ENCODE measurements at places on chromosomes 13 and 19. TPM values are rescaled to one million over a fixed set of nuclear protein-coding genes. Genes with fewer than 3 reads are reported as not detected.

GRCh38 chr13:107299717-107300116, 731.8 kb upstream of the ARGLU1 start:
- no peak overlapping the region for H3K27ac ChIP-seq
- no peak overlapping the region for H3K4me3 ChIP-seq
- H3K27me3 ChIP-seq, result no peaks in the 10 kb centered on the region
- no peaks in the 10 kb centered on the region for H3K36me3 ChIP-seq
- DNase-seq, result no peak

DNA sequence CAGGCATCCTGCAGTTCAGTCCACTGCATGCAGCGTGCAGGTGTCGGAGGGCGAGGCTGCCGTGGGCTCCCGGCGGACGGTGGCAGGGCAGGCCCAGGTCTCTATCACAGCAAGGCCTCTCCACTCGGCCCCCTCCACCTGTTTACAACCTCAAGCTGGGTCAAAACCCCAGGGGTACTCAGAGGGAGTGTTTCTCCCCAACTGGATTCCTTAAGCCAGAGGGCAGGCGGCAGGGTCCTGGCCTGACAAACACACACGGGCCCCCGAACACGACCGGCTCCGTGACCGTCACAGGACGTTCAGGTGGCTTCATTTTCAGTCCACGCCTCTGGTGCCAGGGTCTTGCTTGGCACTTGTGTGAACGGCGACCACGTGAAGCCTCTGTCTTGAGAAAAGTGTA, 23.5 kb downstream of the RASA3 start:
- no peaks in the 10 kb centered on the region for H3K27me3 ChIP-seq
- H3K4me1 ChIP-seq, result peaks cover 68% of the 10 kb centered on the region
- no peak for DNase-seq
- H3K27ac ChIP-seq, result peak overlapping the region; percentile 96
- H3K36me3 ChIP-seq, result peaks cover 23% of the 10 kb centered on the region
- peak overlapping the region; percentile 84 for H3K4me3 ChIP-seq

- DNase-seq, result peak; percentile 35
- no peaks in the 10 kb centered on the region for H3K36me3 ChIP-seq
- H3K4me3 ChIP-seq, result peak overlapping the region; percentile 86
- H3K27me3 ChIP-seq, result peaks cover 79% of the 10 kb centered on the region
- H3K4me1 ChIP-seq, result peaks cover 15% of the 10 kb centered on the region
Observed at GRCh38 chr13:75480671-75481175, 1.2 kb downstream of the TBC1D4 start.

DNA sequence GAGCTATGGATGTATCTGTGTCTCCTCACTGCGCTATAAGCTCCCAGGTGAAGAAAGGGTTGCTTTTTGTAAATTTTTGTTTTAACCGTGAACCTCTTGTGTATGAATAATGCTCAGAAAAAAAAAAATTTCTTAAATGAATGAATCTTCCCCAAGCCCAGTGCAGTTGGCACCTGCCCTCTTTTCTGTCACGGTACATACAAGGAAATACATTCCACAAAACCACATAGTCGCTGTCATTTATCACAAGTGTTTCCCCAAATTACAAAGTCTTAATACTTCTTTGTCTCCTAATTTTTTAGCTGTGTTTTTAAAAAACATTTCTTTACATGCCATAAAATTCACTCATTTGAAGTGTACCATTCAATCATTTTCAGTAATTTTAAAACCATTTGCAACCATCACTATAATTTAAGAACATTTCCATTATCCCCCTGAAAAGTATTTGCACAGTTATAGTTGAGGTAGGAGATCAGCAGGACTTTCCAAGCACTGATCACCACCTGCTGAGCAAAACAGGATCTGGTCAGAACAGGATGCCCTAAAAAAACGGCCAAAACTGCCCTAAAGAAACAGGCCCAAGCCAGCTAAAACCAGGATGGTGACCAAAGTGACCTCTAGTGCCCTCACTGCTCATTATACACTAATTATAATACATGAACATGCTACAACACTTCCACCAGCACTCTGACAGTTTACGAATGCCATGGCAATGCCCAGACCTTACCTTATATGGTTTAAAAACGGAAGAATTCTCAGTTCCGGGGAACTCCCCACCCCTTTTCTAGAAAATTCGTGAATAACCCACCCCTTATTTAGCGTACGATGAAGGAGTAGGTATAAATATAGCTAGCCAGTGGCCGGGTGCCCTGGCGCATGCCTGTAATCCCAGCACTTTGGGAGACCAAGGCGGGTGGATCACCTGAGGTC, 1.3 kb upstream of the TEX30 start:
- H3K4me1 ChIP-seq, result peaks cover 49% of the 10 kb centered on the region
- peak overlapping the region; percentile 88 for H3K27ac ChIP-seq
- no peak for DNase-seq
- H3K27me3 ChIP-seq, result no peaks in the 10 kb centered on the region
- H3K36me3 ChIP-seq, result peaks cover 21% of the 10 kb centered on the region
- peak overlapping the region; percentile 89 for H3K4me3 ChIP-seq

Gene DCAF15
- 54.6 TPM for total RNA-seq

Gene STRN4
- total RNA-seq, result 57.9 TPM

Data from activated naive CD8-positive, alpha-beta T cell treated with anti-CD3 and anti-CD28 coated beads for 36 hours (primary cell).